ENCODE measurements at places on chromosomes 12 and 14.

- DNase-seq: no peak
These were observed 64.5 kb downstream of the FZD10 start for GRCh38 chr12:130226771-130227170.

DNA sequence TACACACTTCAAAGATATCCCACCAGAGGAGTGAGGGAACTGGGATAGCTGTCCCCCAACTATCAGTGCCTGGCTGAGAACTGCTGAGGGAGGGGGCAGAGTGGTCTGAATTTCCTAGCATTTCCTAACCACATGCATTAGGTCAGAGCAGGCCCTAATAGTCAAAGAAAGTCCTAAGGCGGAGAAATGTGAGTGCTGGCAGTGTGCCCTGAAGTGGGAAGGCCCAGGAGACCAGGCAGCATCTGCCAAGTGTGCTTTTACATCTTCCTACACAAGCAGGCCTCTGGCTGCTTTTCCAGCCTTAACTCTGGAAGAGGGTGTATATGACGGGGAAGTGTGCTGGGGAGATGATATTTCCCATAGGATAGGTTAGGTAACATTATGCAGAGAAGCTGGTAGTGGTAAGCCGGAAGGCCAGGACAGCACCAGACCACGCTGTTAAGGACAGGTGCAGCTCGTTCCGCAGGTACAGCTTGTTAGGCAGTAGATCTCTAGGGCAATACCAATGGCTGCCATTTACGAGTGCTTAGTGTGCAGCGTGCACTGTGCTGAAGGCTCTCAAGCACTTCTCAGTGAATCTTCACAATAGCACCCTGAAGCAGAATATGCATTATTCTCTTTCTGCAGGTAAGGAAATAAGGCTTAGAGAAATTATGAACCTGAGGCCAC is 9.1 kb upstream of the CCDC198 start:
- no peak for DNase-seq

GRCh38 chr14:68079941-68080697 is 260.5 kb downstream of the RAD51B start:
- DNase-seq: no peak

- DNase-seq: no peak
These were observed 117.4 kb downstream of the GCH1 start for GRCh38 chr14:54785136-54785777.

GRCh38 chr14:37196604-37197420 is 925 bp upstream of the MIPOL1 start:
- no peak for DNase-seq

GRCh38 chr12:14769969-14770495 is 33.2 kb downstream of the WBP11 start:
- peak; percentile 89 for DNase-seq

GRCh38 chr12:29281371-29282005 is 99.5 kb downstream of the ERGIC2 start:
- no peak for DNase-seq

- no peak for DNase-seq
These were observed 33.3 kb upstream of the NUDT14 start for GRCh38 chr14:105214324-105214915.

GRCh38 chr12:113104953-113105510 is 30.5 kb downstream of the RASAL1 start:
- DNase-seq: no peak

DNA sequence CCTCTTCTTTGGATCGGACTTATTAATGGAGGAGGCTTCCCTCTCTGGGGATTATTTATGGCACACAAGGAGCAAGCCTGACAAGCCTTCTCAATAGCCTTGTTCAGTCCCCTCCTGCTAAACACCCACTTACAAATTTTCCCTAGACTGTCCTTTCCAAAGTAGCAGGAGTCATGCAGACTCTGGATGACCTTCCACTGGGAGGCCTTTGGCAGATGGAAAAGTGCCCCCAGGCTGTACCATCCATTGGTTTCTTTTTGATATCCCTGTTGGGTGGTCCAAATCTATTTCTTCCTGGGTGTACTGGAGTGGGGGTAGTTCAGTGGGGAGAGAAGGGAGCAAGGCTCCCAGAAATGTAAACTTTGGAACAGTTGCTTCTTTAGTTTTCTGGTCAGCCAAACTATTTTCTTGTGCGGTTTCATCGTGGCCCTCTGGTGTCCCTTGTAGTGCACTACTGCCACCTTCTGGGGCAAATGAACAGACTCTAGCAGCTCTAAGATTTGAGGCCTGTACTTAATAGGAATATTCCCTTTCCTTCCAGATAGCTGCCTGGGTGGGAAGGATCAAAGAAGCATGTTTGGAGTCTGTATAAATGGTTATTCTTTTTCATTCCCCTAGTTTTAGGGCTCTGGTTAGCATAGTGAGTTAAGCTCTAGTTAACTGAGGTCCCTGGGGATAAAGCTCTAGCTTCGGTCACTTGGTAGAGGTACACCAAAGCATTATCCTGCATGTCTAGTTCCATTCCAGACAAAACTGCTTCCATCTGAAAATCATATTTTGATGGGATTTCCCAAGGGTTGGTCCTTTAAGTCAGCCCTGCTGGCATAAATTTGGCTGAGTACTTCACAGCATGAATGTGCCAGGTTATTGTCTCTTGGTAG is 409.5 kb downstream of the SLC6A15 start:
- DNase-seq: peak; percentile 4

GRCh38 chr14:41404126-41404525 is 202.6 kb upstream of the LRFN5 start:
- DNase-seq: no peak

GRCh38 chr12:104910196-104910840 is 47.8 kb downstream of the SLC41A2 start:
- no peak for DNase-seq

GRCh38 chr12:132465269-132466190 is 24.4 kb upstream of the FBRSL1 start:
- DNase-seq: no peak

- peak; percentile 20 for DNase-seq
These were observed 60.8 kb downstream of the SAMD4A start for GRCh38 chr14:54627540-54628363.

GRCh38 chr12:47312808-47313426 is 233.2 kb upstream of the AMIGO2 start:
- no peak for DNase-seq

- DNase-seq: no peak
These were observed 56.6 kb upstream of the CRACR2A start for GRCh38 chr12:3809357-3810015.

GRCh38 chr12:52903285-52903854 is 1.5 kb downstream of the KRT8 start:
- DNase-seq: peak; percentile 67

GRCh38 chr14:24063263-24063836 is 8.0 kb upstream of the CPNE6 start:
- DNase-seq: no peak

DNA sequence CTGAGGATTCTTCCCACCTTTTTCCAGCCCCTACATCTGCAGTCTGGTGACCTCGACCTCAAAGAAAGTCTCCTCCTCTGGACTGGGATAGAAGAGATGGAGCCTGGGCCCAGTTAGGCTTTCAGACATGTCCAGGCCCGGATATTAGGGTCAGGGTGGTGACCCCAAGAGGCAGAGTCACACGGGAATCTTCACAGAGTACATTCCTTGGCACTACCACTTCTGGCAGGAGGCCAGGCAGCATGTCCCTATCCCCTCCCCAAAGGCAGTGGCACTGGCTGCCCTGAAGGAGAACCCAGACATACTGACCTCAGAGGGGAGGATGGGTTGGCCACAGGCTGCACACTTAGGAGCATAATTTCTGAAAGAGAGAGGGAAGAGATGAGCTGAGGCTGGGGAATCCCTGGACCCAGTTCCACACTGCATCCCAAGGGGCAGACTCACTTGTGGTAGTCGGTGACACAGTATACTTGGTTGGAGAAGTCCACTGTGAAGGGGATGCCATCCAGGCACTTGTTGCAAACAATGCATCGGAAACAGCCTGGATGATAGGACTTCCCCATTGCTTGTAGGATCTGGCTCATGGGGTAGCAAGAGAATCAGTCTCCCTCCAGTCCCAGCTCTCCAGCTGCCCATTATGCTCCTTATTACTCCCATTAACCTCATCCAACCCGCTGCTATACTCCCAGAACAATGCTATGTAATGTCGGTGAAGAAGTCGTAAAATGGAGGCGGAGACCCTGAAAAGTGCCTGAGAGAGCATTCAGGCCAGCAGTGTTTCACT is 7.6 kb downstream of the AJUBA start:
- DNase-seq: no peak

GRCh38 chr12:2360630-2361170 is 307.9 kb downstream of the CACNA1C start:
- DNase-seq: no peak

DNA sequence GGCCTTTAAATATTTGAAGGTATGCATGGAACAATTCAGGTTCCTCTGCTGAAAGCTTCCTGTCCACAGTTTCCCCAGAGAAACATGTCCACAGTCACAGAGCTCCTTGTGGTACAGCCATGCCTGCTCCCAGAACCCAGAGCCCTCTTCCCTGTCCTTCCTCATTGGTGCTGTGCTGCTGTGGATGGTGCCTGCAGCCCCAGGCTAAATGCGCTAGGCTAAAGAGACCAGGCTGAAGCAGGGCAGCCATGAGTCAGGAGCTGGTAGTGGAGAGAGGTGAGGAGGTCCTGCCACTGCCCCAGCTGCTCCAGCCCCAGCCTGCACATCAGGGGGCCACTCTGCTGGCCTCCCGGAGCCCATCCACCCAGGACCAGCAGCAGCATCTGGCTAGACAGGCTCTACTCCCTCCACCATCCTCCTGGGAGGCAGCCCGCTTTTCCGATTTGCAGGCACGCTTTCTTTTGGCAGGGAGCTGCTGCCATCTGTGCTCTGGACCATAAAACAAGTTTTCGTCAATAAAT is 65.4 kb upstream of the DDX11 start:
- no peak for DNase-seq

- no peak for DNase-seq
These were observed 383.1 kb downstream of the TMEM132D start for GRCh38 chr12:129520739-129521138.

DNA sequence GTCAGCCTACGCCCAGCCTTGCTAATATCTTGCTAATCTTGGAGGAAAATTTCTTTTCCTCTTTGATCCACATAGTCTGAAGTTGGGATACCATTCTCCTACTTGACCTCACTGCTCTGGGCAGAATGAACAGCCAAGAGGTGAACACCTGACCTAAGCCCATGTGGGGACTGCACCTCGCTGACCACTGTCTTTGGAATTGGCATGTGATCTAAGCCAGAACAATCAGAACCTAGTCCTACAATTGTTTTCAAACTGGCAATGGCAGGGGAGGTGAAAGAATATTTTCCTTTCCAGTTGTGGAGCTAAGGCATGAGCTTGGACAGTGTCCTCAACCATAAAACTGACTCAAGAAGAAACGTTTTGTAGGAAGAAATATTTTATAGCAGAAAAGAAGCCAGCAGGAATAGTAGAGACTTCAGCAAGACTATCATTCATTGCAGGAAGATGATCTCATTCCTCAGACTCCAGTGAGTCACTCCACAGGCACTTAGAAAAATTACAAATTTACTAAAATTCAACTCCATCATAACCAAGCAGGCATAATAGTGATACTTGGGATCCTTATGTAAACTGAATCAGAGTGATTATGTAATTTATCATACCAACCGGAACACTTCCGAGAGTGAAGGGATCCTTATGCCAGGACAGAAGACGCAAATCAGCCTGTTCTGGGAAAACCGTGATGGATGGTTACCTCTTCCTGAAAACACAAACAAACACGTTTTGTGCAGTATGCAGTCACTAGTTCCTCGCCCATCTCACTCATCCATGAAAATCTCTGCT is 14.7 kb downstream of the PTPRO start:
- DNase-seq: no peak

DNA sequence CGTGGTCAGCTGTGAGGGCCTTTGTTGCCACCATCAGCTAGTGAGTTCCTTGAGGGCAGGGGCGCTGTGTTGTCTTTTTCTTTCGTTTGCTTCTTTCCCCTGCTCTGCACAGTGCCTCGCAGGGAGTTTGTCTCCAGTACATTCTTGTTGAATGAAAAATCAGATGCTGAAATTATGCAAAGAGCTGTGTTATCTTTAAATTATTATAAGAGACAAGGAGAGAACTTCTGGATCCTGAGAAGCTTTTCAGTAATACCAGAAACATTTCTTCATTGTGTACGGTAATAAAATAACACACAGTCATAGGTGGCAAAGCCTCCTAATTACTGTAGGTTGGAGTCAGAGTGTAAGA is 14.9 kb downstream of the EML1 start:
- DNase-seq: no peak

DNA sequence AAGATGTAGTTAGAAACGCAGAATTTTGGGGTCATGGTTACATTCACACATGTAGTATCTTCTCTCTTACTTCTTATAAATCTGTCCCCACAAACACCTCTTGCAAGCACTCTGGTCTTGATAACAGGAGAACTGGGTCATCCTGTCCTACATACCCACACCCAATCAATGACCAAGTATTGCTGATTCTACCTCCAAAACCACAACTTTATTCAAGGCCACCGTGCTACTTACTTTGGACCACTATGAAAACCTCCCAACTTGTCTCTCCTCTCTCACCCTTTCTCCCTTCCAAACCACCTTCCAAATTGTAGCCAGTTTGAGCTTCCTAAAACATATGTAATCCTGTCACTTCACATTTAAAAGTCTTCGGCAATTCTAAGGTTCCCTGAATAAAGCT is 5.4 kb downstream of the SERPINA11 start:
- DNase-seq: no peak

GRCh38 chr12:123058481-123058880 is 78.0 kb downstream of the ARL6IP4 start:
- no peak for DNase-seq

DNA sequence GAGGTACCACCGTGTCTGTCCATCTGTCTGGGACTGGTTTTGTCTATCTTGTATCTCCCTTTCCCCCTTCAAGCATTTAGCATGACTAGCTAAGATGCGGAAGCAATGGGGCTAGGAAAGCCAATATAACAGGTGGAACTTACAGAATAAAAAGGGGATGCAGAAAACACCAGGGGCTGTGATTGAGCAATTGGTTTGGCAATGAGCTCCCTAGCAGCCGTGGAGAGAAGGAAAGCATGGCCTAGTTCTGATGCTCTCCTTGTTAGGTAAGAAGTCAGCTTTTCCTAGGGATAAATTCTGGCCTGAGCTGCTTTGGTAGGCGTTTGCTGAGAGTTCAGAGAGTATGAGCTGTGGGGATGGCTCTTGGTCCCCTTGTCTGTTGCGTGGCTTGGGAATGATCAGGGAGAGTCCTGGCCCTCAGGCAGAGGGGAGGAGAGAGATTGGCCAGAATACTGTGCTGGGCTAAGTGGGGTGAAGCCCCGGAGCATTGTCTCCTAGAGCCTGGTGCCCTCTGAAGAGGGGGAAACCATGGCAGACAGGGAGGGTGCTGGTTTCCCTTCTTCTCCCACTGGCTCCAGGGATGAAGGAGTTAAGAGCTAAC is 7.1 kb downstream of the SETD1B start:
- no peak for DNase-seq

GRCh38 chr12:108121320-108121719 is 7.8 kb upstream of the WSCD2 start:
- DNase-seq: no peak

GRCh38 chr12:19208456-19208855 is 78.9 kb downstream of the PLEKHA5 start:
- no peak for DNase-seq
